ENCODE measurements at places on chromosomes 1 and 21. TPM values are rescaled to one million over a fixed set of nuclear protein-coding genes. Genes with fewer than 3 reads are reported as not detected.

GRCh38 chr1:85121744-85122143 is 73.4 kb upstream of the MCOLN3 start:
- no peak for DNase-seq

DNA sequence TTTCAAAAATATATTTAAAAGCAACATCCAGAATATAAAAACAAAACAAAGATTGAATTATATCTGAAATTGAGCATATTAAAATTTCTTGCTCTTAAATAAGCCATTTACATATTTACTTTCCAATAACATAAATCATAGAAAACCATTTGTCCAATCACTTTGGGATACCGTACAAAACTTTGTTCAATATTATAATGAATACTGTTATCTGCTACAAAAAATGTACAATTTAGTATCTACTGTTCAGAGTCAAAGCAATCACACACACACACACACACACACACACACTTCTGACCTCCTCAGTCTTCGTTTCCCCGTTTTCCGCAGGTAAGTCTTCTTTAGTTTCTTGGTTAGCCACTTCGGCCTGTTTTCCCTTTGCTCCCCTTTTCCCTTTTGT is 4.0 kb downstream of the HMGN1 start:
- no peak for DNase-seq

- DNase-seq: no peak
These were observed 10.2 kb downstream of the MMACHC start for GRCh38 chr1:45510036-45510971.

DNA sequence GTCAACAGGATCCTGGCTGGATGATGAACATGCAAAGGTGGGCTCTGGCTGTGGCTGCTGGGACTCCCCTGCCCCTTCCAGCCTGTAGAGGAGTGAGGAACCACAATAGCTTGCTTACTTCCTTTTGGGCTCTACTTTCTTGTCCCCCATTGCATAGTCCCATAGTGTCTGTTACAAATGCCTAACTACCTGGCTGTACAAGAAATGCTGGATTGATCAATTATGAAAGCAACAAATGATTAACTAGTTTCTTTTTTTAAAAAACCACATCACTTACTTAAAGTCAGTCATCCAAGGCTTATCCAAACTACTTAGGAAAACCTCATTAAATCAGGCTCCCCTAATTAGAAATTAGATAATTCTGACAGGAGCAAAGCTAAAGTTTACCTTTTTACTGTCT is 514.1 kb upstream of the PKN2 start:
- no peak for DNase-seq

DNA sequence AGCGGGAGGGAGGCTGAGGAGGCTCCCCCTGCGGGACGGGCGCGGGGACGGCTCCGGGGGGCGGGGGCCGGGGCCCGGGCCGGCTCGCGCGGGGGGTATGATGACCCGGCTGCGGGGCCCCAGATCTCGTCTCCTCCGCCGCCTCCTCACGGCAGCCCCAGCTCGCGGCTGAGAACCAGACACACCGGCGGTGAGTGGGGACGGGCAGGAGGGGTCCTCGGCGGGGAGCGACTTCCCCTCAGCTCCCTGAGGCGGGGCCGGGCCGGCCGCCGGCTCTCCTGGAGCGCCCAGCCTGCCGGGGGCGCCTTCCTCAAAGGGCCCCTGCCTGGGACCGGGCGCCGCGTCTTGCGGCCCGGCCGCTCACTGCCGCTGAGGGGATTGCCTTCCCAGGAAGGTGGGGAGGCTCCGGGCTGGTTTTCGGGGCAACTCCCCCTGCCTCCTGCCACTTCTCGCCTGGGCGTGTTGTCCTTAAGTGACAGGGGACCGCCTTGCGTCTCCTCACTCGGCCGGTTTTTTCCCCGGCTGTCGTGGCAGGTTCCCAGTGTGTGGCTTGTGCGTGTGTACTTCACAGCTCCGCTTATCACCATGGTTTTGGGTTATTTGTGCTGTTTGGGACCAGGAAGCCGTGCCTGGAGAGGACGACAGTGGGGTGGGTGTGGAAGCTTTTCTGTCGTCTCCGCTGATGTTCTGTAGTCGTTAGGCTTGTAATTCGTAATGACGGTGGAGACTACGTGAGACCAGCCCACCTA is 800 bp downstream of the HIPK1 start:
- DNase-seq: peak; percentile 50

DNA sequence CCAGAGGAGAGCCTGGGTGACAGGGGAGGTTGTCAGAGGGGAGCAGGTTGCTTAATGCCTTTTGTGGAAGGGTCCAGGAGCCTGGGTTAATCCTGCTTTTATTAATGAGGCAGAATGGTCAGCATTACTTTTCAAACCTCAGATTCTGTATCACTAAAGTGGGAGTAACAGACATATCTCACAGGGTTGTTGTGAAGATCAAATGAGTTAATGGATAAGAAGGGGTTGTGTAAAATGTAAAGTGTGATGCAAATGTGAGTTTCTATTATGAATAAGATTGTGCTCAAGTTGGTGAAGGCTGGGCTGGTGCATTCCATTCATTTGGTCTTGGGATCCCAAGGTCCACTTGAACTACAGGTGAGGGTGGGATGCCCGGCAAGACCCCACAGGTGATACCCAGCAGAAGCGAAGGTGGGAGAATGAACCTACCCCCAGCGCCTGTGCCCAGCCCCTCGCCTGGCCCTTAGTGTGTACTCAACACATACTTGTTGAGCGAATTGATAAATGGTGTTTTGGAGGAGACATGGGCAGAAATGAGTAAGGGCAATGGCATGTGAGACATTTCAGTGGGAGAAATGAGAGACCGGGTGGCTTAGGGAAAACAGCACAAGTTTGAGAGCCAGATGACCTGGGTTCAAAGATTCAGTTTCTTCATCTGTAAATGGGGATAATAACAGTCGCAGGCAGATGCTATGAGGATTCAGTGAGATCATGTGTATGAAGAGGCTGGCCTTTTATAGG is 6.2 kb downstream of the SLC26A9 start:
- peak; percentile 77 for DNase-seq

GRCh38 chr1:200372885-200373181 is 37.0 kb downstream of the ZNF281 start:
- DNase-seq: no peak

- no peak for DNase-seq
These were observed 74.2 kb downstream of the CD34 start for GRCh38 chr1:207836591-207837347.

DNA sequence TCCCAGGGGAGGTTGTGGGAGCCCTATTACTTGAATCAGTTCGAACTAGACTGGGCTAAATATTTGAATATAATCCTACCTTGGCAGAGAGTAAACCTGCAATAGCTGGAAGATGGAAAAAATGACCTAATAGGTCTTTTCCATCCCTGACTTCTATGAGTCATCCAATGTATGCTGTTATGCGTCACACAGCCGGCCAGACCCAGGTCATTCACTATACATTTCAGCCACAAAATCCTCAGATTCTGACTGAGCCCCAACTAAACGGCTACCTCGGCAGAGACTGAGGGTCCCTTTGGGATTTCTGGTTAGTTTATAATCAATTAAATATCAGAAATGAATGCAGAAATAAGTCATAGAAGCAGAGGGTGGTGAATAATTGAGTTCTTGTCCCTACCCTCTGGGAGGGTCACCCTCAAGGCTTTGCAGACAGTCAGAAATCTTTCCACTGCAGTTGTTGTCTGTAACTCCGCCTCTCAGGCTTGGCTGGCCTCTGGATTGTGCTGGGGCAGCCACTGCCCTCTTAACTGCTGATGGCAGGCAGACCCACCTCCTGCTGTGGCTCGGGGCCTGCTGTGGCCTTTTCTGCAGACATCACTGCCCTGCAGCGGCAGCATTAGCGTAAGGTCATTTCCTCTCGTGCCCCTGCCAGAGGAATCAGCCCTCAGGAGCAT is 240.5 kb downstream of the TGFB2 start:
- peak; percentile 80 for DNase-seq

GRCh38 chr21:45125357-45125756 is 51.0 kb downstream of the ADARB1 start:
- no peak for DNase-seq

GRCh38 chr1:27487966-27488884 is 1.7 kb downstream of the WASF2 start:
- DNase-seq: no peak

- DNase-seq: no peak
These were observed 37.6 kb downstream of the EYA3 start for GRCh38 chr1:28050776-28051175.

- DNase-seq: no peak
These were observed 119.1 kb downstream of the ERG start for GRCh38 chr21:38379147-38379546.

DNA sequence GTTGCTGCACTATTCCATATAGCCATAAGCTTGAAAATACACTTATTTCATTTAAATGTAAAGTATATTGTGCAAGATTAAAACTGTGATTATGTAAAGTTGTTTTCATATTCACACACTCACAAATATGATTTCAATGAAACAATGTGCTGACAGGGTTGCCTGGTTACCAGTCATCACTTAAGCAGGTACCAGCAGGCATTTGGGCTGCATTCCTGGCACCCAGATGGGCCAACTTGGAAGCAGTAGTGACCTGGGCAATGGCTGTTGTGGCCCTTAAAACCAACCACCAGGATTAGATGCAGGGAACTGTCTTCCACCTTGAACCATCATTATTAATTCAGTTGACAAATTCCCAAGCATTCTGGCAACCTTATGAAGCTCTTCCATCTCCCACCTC is 45.0 kb upstream of the RASAL2 start:
- DNase-seq: no peak

GRCh38 chr21:36511484-36512220 is 31.7 kb upstream of the CLDN14 start:
- DNase-seq: no peak

GRCh38 chr1:173421286-173421685 is 55.8 kb upstream of the PRDX6 start:
- DNase-seq: no peak

- no peak for DNase-seq
These were observed 53.3 kb downstream of the AHDC1 start for GRCh38 chr1:27550510-27551169.

OR2M3 gene
- total RNA-seq: not detected

CSMD2 gene
- total RNA-seq: 3.8 TPM

MUL1 gene
- 44.8 TPM for total RNA-seq

LHX8 gene
- 0.46 TPM for total RNA-seq

SPEN gene
- 14.9 TPM for total RNA-seq

REN gene
- not detected for total RNA-seq
